ENCODE measurements at places on chromosomes 1 and 21.

DNA sequence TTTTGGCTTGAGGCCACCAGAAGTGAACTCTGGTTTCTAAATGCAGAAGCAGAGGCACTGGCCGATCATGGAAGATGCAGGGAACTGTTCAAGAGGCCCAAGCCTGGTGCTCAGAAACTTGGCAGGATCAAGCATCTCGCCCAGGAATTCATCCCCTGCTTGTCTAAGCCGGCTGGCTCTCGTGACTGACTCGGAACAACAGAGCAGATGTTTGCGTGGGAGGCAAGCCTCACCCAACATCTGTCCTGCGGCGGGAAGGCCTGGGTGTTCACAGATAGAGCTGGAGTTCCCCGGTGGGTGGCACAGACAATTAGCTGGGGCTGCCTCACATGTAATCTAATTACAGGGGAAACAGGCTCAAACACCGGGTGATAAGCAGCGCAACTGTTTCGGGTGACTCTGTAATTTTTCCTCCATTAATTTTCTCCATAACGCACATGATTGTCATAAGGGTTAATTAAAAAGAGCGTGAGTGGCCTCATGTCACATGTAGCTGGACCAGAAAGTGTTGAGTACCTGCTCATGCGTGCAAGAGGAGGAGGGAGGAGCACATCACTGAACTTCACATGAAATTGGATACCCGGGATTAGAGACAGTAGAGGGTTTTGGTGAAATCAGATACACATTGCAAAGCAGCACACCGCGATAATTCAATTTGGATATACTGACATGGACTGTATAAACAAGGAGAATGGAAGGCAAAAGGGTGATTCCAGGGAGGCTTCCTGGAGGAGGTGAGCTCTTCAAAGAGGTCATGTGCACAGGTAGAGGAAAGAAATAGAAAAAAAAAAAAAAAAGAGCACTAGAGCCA, 180.0 kb downstream of the ETS2 start:
- DNase-seq: no peak

DNA sequence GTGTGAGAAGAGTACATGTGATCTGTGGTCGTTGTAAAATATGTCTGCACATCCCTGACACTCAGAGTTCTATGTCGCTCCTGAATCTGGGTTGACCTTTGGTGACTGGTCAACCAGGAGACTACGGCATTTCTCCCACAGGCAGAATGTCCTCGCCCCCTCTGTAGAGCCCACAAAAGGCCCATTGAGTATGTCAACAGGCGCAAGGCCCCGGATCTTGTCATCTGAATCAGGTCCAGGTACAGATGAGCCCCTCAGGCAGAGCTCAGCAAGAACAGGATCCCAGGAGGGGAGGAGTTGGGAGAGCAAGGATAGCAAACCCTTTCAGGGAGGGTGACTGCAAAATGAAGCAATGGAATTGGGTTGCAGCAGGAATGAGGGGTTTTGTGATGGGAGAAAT, 126.5 kb downstream of the MATN1 start:
- no peak for DNase-seq

DNA sequence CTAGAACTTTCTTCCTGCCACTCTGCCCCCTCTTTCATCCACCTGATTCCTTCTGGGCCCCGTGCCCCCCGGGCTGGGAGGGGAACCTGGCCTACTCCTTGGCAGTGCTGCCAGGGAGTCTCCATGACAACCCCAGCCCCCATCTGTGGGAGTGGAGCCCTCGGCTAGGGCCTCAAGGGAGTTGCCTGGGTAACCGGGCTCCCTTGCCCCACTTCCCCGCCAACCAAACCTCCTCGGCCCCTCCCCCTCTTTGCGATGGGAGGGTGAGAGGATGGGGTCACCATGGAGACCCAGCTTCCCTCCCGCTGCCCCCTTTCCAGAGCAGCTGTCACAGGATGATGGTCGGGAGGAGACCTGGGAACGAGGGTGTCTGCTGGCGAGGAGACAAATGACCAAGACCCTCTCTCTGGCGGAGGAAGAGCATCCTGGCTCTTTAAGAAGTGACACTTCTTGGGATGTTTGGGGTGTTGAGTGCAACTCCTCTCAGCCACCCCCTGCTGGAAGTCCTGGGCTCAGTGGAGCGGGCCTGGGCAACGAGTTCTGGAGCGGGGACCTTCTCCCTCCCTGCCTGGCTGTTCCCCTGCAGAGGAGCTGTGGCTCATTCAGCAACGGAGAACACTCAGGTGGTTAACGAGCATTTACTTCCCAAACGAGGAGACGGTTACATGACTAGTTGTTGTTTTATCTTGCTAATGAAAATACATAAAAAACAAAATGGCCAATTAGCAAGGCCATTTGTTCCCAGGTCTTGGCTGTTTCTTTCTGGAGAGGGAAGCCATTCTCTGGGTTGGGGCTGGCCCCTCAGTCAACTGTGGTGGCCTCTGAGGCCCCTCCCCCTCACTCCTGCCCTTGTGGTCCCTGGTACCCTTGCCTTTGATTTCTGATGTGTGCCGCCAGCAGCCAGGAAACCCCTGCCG, 82.8 kb downstream of the UBIAD1 start:
- no peak for DNase-seq

DNA sequence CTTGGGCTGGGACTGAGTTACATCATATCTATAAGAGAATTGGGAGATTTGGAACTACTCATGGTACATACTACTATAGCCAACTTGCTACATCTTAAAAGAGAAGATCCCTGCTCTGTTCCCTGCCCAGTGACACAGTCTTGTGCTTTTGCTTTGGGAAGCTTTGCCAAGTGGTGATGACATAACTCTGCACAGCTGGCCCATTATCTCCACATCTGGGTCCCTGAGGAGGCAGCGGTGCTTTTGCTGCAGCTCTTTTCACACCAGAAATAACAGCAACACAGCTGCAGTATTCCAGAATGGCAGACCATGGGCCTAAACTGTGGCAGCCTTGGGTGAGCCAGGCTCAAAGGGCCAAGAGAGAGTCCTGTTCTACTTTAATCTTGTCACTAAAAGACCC, 296.0 kb downstream of the HHAT start:
- no peak for DNase-seq

DNA sequence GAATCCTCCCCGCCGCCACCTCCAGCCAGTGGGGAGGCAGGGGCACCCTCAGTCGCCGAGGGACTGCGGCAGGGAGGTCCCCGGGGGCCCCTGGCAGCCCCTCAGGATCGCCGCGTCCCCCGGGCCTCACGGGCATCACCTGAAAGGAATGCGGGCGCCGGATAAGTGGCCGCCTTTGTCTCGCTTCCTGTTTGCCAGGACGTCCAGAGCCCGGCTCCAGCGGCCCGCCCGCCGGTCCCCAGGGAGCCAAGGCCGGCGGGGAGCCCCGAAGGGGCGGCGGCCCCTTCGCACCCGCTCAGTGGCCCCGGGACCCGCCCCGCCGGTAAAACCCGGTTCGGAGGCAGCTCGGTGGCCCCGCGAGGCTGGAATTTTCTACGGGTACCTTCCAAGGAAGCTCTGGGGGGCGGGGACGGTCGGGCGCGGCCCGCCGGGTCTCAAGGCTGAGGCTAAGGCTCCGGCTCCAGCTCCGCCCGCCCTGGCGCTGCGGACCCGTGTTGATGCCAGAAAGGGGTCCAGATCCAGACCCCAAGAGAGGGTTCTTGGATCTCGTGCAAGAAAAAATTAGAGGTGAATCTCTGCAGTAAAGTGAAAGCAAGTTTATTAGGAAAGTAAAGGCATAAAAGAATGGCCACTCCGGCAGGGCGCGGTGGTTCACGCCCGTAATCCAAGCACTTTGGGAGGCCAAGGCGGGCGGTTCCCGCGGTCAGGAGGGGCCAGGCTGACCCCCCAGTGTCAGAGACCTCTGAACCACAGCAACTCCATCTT, 12.6 kb downstream of the TINAGL1 start:
- DNase-seq: no peak

DNA sequence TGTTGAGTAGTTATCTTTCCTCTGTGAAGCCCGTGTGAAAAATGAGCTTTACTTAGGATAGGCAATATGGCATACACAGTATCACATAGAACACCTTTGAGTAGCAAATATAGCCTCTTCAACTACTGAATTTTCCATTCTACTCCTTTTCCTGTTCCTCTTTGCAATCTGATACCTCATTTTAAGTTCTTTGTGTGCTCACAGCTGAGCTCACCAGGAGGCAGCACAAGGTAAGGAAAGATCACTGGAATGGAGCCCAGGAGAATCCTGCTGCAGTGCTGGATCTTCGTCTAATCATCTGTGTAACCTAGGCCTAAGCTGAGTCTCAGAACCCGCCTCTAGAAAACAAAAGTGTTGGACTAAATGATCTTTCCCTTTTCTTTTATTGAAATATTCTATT, 171.0 kb downstream of the LRRC40 start:
- no peak for DNase-seq

GRCh38 chr1:158969166-158969565, 37.8 kb downstream of the PYHIN1 start:
- DNase-seq: no peak

- no peak for DNase-seq
These were observed 27.5 kb downstream of the TRIM45 start for GRCh38 chr1:117093870-117094621.

DNA sequence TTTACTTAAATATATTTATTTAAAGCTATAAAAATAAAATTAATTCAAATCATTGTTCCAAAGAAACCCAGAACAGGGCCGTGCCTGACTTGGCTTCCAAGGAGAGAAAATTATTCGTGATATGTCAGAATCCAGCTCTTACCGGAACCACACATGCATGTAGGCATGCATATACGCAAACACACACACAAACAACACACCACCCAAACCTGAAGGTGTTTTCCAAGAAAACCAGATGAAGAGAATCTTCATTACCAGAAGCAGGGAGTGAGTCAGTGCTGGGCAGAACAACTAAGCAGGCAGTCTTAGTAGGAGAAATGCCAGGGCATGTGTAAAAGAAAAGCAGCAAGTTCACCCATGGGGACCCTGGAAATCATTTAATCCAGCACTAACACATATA, 432.0 kb upstream of the BEND5 start:
- no peak for DNase-seq

- no peak for DNase-seq
These were observed 15.9 kb downstream of the PDXK start for GRCh38 chr21:43734928-43735229.

- DNase-seq: no peak
These were observed 20.8 kb downstream of the VANGL2 start for GRCh38 chr1:160420881-160421842.

- no peak for DNase-seq
These were observed 402.5 kb downstream of the PTPRC start for GRCh38 chr1:199041173-199041914.

DNA sequence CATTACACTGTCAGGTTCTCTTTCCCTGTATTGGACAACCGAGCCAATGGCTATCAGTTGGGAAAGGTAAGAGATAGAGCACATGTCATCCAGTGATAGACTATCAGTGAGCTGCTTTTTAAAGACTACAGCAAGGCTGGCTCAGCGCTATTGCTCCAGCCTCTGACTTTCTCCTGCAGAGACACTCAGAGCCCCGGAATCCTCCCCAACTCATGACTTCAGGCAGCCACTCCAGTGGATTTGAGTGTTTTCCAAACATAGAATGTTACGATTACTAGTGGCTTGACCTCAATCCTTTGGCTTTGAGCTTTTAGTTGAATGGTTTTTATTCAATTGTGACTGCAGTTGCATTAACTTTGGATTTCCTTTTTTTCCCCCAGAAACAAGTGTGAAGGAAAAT, 331.9 kb downstream of the DISC1 start:
- no peak for DNase-seq

GRCh38 chr1:150619576-150620509, 9.6 kb downstream of the ENSA start:
- DNase-seq: no peak

GRCh38 chr1:41900603-41901444, 17.9 kb downstream of the HIVEP3 start:
- DNase-seq: no peak

- no peak for DNase-seq
These were observed 9.2 kb downstream of the FCMR start for GRCh38 chr1:206912445-206913095.

DNA sequence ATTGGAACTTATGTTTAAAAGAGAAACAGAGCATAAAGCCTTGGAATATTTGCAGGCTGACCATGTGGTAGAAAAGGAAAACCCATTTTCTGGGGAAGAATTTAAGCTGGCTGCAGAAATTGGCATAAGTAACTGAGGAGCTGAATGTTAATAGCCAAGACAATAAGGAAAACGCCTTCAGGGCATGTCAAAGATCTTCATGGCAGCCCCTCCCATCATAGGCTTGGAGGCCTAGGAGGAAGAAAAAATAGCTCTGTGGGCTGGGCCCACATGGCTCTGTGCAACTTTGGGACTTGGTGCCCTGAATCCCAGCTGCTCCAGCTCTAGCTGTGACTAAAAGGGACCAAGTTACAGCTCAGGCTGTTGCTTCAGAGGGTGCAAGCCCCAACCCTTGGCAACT, 51.5 kb downstream of the CTH start:
- no peak for DNase-seq

- no peak for DNase-seq
These were observed 50.1 kb downstream of the PIK3CD start for GRCh38 chr1:9701665-9702064.

DNA sequence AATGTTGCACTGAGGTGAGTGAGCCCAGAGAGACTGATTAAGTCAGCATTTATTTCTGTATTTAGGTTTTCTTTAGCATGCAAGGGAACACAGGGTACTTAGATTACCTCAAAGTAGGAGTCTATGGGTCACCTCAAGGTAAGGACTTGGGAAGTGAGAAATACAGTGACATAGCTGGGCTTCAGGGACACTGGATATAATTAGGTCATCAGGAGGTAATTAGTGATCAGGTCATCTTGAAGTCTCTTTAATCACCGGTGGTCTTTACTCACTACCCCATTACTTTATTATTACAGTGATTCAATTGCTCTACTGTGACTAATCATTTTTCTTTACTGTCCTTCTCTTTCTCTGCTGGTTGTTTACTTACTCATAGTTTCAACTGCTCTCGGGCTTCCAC, 59.9 kb upstream of the KCNK1 start:
- no peak for DNase-seq

DNA sequence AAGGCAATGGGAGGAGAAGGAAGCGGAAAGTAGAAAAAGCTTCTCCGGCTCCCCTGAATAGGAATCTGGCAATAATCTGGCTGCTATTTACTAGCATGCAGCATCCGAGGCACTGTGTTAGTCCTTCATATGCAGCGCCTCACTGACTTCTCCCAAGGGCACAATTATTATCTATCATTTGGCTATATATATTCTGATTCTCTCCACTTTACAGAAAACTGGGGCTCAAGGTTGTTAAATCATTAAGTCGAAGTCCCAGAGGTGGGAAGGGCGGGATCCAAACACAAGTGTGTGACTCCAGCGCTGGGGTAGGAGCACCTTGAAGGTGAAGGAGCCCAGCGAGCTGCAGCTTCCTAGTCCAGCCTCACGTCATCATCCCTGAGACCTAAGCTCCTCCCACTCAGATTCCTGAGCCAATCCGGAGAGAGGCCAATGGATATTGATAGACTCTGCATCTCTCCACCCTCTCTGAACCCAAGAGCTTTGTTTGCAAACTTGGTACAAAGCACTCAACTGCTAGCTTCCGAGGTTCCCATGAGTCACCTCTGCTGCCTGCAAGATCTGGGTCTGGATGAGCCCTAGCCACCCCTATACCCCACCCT, 16.6 kb upstream of the EYA3 start:
- no peak for DNase-seq

DNA sequence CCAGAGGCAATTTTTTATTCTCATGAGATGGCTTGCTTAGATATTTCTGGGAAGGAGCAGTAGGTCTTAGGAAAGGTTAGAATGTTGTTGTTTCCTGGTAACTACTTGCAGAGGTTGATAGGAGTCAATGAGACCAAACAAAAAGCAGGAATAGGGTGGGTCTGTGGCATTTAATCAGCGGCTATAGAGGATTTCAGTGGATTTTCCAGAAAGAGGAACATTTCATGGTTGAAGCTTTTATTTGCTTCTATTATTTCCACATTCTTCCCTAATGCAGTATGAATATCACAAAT, 111.3 kb upstream of the PALMD start:
- DNase-seq: no peak

GRCh38 chr1:15261155-15262002, 14.4 kb downstream of the FHAD1 start:
- DNase-seq: no peak
